ENCODE measurements at places on chromosomes 2 and 18. TPM values are rescaled to one million over a fixed set of nuclear protein-coding genes. Genes with fewer than 3 reads are reported as not detected.

LRRTM4 gene
- total RNA-seq: not detected

SKA1 gene
- 4.3 TPM for total RNA-seq

- no peaks in the 10 kb centered on the region for H3K36me3 ChIP-seq
- H3K27ac ChIP-seq: no peak overlapping the region
- H3K4me3 ChIP-seq: no peak overlapping the region
- DNase-seq: no peak
Measured at GRCh38 chr2:65766768-65767267, 334.4 kb upstream of the SPRED2 start.

DNA sequence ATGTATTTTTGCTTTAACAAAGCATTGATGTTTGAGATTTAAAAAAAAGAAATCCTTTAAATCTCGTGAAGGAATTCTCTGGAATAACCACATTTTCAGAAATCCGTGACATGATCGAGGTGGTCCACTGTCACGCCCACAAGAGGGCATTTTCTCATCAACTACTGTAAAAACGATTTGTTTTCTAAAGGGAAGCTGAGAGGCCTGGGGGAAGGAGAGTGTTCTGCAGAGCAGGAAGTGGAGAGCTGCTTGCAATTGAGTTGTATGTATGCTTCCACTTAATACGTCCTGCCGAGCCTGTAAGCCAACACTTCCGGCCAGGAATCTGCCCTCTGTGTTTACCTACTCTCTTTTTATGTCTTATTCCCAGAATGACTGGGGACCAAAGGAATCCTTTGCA is 19.4 kb downstream of the KLHL29 start:
- H3K27ac ChIP-seq: peak overlapping the region; percentile 84
- H3K4me1 ChIP-seq: peaks cover 16% of the 10 kb centered on the region
- DNase-seq: no peak
- H3K27me3 ChIP-seq: no peaks in the 10 kb centered on the region
- H3K4me3 ChIP-seq: peak overlapping the region; percentile 56
- H3K36me3 ChIP-seq: no peaks in the 10 kb centered on the region

GRCh38 chr2:215668378-215668775 is 232.5 kb upstream of the FN1 start:
- no peak for DNase-seq
- H3K27me3 ChIP-seq: no peaks in the 10 kb centered on the region
- peak overlapping the region; percentile 18 for H3K27ac ChIP-seq
- peaks cover 11% of the 10 kb centered on the region for H3K36me3 ChIP-seq
- no peak overlapping the region for H3K4me3 ChIP-seq

- no peaks in the 10 kb centered on the region for H3K27me3 ChIP-seq
- H3K4me3 ChIP-seq: no peak overlapping the region
- DNase-seq: no peak
- no peak overlapping the region for H3K27ac ChIP-seq
Measured at GRCh38 chr2:6793371-6793770, 72.3 kb downstream of the CMPK2 start.

DNA sequence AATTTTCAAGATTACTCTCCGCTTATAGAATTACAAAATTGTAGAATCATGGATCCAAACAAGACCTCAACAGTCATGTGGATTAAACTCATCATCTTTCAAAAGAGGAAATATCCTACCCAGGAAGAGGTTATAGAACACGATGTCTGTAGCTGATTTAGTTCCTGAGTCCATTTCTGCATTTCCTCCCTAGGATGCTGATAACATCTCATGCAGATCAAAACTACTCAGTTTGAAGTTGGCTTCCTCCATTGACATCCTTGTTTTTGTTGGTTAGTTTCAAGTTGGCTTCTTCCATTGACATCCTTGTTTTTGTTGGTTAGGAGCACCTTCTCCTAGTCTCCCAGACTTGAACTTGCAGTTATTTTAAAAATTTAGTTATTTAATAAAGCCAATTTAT is 147.5 kb downstream of the PARD3B start:
- no peak overlapping the region for H3K4me3 ChIP-seq
- H3K4me1 ChIP-seq: peaks cover 21% of the 10 kb centered on the region
- no peak overlapping the region for H3K27ac ChIP-seq
- no peak for DNase-seq

GRCh38 chr2:143571747-143572146 is 442.5 kb downstream of the ARHGAP15 start:
- no peaks in the 10 kb centered on the region for H3K27me3 ChIP-seq
- no peaks in the 10 kb centered on the region for H3K36me3 ChIP-seq
- H3K27ac ChIP-seq: no peak overlapping the region
- H3K4me1 ChIP-seq: no peaks in the 10 kb centered on the region
- DNase-seq: no peak
- no peak overlapping the region for H3K4me3 ChIP-seq

- DNase-seq: no peak
- no peak overlapping the region for H3K27ac ChIP-seq
- peaks cover 2% of the 10 kb centered on the region for H3K4me1 ChIP-seq
- H3K27me3 ChIP-seq: no peaks in the 10 kb centered on the region
Measured at GRCh38 chr2:141455211-141455826, 675.5 kb downstream of the LRP1B start.

- H3K4me1 ChIP-seq: no peaks in the 10 kb centered on the region
- no peak overlapping the region for H3K4me3 ChIP-seq
- H3K27me3 ChIP-seq: no peaks in the 10 kb centered on the region
- H3K27ac ChIP-seq: no peak overlapping the region
- no peak for DNase-seq
Measured at GRCh38 chr2:81551040-81551634, 1246.6 kb upstream of the LRRTM1 start.

DNA sequence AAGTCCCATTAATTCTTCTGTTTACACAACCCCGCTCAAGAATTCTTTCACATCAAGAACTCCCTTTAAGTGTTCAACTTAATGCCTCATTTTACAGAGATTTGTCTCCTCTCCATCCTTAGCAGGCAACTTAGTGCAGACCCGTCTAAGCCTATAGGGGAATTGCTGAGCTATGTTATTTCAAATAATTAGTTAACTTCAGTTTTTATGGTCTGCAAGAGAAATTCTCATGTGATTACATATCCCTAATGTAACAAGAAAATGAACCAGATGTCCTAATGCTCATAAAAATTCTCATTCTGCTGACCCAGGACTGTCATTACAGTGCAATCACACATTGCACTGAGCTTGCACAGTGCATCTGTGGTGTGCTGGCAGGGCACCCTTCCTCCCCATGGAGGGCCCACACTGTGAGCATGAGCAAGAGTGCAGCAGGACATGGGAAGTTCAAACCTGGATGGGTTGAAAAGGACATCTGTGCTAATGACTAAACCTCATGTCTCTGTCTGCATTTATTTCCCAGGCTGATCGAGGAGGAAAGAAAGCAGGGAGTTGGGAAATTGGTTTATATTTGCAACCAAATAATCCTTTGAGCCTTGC is 97.1 kb downstream of the COL5A2 start:
- H3K27ac ChIP-seq: peak overlapping the region; percentile 87
- peaks cover 69% of the 10 kb centered on the region for H3K4me1 ChIP-seq
- DNase-seq: no peak
- H3K4me3 ChIP-seq: no peak overlapping the region

IWS1 gene
- total RNA-seq: 41.8 TPM

UGT1A3 gene
- total RNA-seq: not detected

SERPINB7 gene
- not detected for total RNA-seq

- no peak for DNase-seq
- no peaks in the 10 kb centered on the region for H3K27me3 ChIP-seq
- H3K4me1 ChIP-seq: peaks cover 34% of the 10 kb centered on the region
- peak overlapping the region; percentile 67 for H3K27ac ChIP-seq
Measured at GRCh38 chr2:223235986-223236385, 184.0 kb downstream of the KCNE4 start.

HES6 gene
- 16.5 TPM for total RNA-seq

- no peaks in the 10 kb centered on the region for H3K27me3 ChIP-seq
- no peak for DNase-seq
- H3K4me3 ChIP-seq: no peak overlapping the region
Measured at GRCh38 chr18:34913837-34914661, 127.2 kb upstream of the MAPRE2 start.

DNA sequence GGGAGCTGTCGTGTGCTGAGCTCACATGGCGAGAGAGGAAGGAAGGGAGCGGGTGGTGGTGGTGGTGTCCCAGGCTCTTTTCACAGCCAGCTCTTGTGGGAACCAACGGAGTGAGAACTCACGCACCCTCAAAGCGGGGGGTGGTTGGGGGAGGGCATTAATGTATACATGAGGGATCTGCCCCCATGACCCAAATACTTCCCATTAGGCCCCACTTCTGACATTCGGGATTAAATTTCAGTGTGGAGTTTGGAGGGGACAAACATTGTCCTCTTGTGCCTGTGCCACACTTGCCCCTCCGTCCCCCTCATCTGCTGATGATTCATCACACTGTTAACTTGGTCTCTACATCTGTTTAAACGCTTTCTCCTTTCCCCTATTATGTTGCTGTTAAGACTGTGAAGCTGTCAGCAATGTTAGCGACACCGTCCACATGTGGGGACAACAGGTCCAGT is 22.5 kb downstream of the INPP4A start:
- no peak for DNase-seq
- no peaks in the 10 kb centered on the region for H3K27me3 ChIP-seq
- H3K4me3 ChIP-seq: no peak overlapping the region

DNA sequence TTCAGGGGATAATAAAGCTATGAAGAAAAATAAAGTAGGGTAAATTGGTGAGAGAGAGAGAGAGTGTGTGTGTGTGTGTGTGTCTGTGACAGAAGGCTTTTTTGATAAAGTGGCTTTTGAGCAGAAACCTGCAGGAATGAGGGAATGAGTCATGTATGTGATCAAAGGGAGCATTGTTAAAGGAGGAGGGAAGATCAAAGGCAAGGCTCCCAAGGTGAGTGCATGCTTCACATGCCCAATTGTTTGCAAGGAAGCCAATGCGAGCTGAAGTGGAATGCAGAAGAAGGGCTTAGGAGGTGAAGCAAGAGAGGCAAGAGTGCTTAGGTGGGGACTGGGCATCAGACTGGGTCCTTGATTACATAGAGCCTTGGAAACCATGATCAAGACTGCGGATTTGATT is 96.8 kb downstream of the DNAH6 start:
- H3K36me3 ChIP-seq: no peaks in the 10 kb centered on the region
- no peak overlapping the region for H3K27ac ChIP-seq
- no peaks in the 10 kb centered on the region for H3K4me1 ChIP-seq
- DNase-seq: no peak
- H3K4me3 ChIP-seq: no peak overlapping the region

FAM161A gene
- total RNA-seq: 2.9 TPM

OTOF gene
- not detected for total RNA-seq

- no peaks in the 10 kb centered on the region for H3K27me3 ChIP-seq
- H3K27ac ChIP-seq: peak overlapping the region; percentile 83
- H3K4me3 ChIP-seq: peak overlapping the region; percentile 72
- DNase-seq: no peak
- peaks cover 2% of the 10 kb centered on the region for H3K36me3 ChIP-seq
- H3K4me1 ChIP-seq: peaks cover 6% of the 10 kb centered on the region
Measured at GRCh38 chr2:71417300-71418202, 35.8 kb upstream of the DYSF start.

DNA sequence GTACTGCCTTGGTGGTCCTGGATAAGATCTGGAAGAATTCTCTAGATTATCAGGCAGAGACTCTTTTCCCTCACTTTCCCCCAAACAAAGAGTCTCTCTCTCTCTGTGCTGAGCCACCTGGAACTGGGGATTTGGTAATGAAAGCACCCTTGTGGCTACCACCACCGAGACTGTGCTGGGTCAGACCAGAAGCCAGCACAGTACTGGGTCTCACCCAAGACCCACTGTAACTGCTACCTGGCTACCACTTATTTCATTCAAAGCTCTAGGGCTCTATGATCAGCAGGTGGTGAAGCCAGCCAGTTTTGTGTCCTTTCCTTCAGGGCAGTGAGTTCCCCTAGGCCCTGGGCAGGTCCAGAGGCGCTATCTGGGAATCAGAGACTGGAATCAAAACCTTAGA is 269.6 kb upstream of the CWC22 start:
- H3K27ac ChIP-seq: no peak overlapping the region
- no peaks in the 10 kb centered on the region for H3K4me1 ChIP-seq
- no peak overlapping the region for H3K4me3 ChIP-seq
- H3K27me3 ChIP-seq: peaks cover 3% of the 10 kb centered on the region
- peaks cover 3% of the 10 kb centered on the region for H3K36me3 ChIP-seq
- no peak for DNase-seq

- H3K36me3 ChIP-seq: peaks cover 9% of the 10 kb centered on the region
- no peak overlapping the region for H3K27ac ChIP-seq
- no peak overlapping the region for H3K4me3 ChIP-seq
- no peak for DNase-seq
Measured at GRCh38 chr2:8870441-8870840, 33.0 kb upstream of the KIDINS220 start.

DNA sequence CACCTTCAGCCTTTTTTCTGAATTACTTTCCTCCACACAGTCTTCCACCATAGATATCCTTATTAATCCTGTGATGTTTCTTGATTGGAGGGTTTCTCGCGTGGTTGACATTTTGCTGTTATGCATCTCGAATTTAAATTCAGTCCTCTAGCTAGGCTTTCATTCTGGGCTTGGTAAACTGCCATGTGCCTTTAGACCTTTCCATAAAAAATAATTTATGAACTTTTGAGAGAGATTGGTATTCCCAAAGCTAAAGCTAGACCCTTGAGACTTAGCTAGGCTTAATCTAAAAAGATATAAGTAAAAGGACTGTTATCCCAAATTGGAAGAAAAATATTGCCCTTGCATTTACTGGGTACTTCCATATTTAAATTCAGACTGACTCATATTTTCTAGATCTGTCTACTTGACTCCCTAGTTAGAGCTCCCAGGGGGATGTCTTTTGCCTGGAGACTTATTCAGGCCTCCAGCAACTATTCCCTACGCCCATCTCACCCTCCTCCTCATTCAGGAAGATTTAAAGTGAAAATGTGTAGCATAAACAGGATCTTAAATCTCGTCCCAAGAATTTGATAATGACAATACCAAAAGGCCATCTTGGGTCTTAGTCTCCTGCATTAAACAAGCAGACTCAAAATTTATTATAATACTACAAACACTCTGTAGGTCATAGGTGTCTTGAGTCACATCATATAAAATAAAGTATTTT is 60.3 kb downstream of the KIAA2012 start:
- peaks cover 30% of the 10 kb centered on the region for H3K4me1 ChIP-seq
- peak overlapping the region; percentile 85 for H3K27ac ChIP-seq
- DNase-seq: no peak
- no peaks in the 10 kb centered on the region for H3K27me3 ChIP-seq
- no peaks in the 10 kb centered on the region for H3K36me3 ChIP-seq

- H3K27me3 ChIP-seq: no peaks in the 10 kb centered on the region
- no peak for DNase-seq
- H3K4me1 ChIP-seq: peaks cover 7% of the 10 kb centered on the region
- no peak overlapping the region for H3K4me3 ChIP-seq
Measured at GRCh38 chr18:57025540-57025939, 121.3 kb upstream of the BOD1L2 start.

- no peak overlapping the region for H3K27ac ChIP-seq
- H3K27me3 ChIP-seq: no peaks in the 10 kb centered on the region
- H3K36me3 ChIP-seq: peaks cover 8% of the 10 kb centered on the region
Measured at GRCh38 chr2:205619600-205619999, 62.7 kb upstream of the NRP2 start.

- H3K4me1 ChIP-seq: peaks cover 36% of the 10 kb centered on the region
- peaks cover 8% of the 10 kb centered on the region for H3K36me3 ChIP-seq
- no peak overlapping the region for H3K27ac ChIP-seq
- no peak for DNase-seq
- H3K27me3 ChIP-seq: peaks cover 9% of the 10 kb centered on the region
Measured at GRCh38 chr18:59359576-59359952, 499 bp upstream of the LMAN1 start.

GRCh38 chr2:225100856-225101294 is 58.6 kb upstream of the DOCK10 start:
- no peak for DNase-seq
- H3K4me1 ChIP-seq: peaks cover 21% of the 10 kb centered on the region
- no peaks in the 10 kb centered on the region for H3K27me3 ChIP-seq

Measured in chondrocyte (in vitro differentiated cells).